NB4 (cell line): ENCODE measurements at places on chromosomes 4 and X.

- DNase-seq, result no peak
Measured at GRCh38 chr4:101593666-101594065, 196.9 kb upstream of the BANK1 start.

GRCh38 chr4:140635606-140636005, 66.8 kb upstream of the UCP1 start:
- no peak for DNase-seq

DNA sequence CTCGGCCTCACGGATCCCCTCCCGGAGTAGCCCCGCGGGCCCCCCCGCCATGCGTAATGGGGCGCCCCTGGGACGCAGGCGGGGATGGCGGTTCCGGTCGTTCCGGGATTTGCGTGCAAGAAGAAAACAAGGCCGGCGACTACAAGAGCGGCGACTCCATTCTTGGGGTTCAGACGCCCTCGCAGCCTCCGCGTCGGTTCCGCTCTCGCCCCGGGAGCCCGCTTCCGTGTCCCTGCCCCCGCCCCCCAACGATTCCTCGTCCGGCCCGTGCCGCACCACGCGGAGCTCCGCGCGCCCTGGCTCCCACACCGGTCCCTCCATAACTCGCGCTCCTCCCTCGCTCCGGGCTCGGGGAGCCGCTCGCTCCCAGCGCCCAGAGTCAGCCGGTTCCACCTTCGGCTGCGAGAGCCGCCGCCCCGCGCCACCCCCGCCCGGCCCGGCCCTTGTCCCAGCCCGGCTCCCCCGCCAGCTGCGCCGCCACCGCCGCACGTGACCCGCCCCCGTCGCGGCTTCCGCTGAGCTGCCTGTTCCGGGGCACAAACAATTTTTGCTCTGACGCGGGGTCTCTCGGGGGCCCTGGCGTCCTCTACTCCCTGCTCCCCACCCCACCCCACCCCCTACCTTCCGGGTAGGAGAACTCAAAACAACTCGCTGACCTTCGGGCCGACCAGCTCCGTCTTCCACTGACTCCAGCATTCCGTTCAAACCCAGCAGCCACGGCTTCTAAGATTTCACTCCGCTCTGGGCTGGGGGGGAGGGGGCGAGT, 78.8 kb upstream of the BCOR start:
- peak; percentile 89 for DNase-seq

DNA sequence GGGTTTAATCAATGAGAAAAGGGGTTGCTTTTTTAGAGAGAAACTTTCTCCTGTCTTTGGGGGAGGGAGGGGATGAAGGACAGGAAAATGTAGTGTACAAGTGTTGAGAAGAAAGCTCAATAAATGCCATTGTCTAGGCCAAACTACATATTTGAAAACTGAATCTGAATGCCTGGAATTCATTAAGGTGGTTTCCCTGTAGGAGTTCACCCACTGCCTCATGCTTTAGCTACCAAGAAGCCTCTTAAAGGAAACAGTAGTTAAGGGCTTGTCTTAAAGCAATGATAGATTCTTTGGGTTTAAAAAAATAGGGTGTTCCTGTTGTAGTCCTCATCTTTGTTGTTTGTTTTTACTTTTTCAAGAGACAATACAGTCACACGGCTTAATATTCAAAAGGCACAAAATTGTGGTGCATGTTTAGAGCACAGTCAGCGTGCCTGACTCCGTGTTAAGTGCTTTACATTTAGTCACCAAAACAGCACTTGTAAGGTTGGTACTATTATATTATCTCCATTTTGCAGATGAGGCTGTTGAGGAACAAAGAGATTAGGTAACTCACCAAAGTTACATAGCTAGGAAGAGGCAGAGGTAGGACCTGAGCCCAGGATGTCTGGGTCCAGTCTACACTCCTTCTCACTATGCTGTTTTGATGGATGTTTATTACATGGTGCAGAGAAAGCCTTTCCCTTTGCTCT, 46.0 kb downstream of the FNIP2 start:
- DNase-seq, result no peak

DNA sequence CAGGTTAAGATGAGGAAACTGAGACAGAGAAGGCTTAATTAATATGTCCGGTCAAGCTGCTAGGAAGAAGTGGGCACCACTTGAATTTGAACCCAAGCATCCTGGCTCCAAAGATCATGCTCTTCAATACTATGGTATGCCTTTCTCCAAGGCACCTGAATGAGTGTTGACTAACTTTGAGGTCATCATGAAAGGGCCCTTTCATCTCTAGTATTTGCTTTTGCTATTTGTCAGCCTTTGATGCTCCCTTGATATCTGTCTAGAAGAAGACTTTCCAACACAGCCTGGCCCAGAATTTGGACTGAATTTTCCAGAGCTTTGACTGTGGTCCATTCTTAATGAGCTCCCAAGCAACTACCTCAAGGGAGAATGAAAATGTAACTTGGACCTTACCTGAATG, 179.1 kb upstream of the DKK2 start:
- no peak for DNase-seq

GRCh38 chrX:8278557-8278956, 107.5 kb upstream of the VCX2 start:
- no peak for DNase-seq

DNA sequence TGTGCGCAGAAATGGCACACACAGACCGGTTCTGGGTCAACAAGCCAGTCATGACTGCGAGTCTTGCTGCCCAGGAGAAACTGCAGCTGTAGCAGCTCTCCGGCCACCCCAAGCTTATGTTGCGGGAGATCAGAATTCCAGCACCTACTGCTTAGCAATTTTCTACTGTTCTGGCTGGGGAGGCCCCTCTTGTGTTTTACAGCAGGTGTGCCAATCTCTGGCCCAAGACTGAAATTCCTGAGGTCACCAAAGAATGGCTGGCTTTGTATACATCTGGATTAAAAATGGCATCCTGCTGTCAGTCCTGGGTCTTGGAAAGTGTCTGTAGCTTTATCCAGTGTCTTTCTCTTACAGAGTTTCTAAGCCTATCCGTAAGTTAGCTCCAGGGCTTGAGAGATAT, 68.9 kb upstream of the TRAM1L1 start:
- DNase-seq, result no peak

- DNase-seq, result peak; percentile 30
Measured at GRCh38 chr4:78552389-78553042, 946 bp downstream of the ANXA3 start.

GRCh38 chr4:13903901-13904300, 276.4 kb upstream of the BOD1L1 start:
- no peak for DNase-seq

- DNase-seq, result no peak
Measured at GRCh38 chr4:105686571-105686970, 21.9 kb downstream of the INTS12 start.

GRCh38 chr4:40283968-40284367, 51.2 kb upstream of the CHRNA9 start:
- DNase-seq, result peak; percentile 61

DNA sequence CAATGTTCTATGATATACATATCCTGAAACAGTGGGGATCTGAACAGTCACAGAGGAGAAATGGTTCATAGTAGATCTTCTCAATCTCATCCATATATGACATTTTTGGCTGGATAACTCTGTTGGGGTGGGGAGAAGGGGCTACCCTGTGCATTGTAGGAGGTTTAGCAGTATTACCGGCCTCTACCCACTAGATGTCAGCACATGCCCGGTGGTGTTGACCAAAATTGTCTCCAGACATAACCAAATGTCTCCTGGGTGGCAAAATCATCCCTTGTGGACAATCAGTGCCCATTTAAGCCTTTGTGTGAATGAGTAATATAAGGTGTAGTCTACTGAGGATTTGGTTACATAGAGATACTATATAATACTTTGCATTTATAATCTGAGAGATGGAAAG, 89.9 kb downstream of the PLS3 start:
- DNase-seq, result peak; percentile 38

DNA sequence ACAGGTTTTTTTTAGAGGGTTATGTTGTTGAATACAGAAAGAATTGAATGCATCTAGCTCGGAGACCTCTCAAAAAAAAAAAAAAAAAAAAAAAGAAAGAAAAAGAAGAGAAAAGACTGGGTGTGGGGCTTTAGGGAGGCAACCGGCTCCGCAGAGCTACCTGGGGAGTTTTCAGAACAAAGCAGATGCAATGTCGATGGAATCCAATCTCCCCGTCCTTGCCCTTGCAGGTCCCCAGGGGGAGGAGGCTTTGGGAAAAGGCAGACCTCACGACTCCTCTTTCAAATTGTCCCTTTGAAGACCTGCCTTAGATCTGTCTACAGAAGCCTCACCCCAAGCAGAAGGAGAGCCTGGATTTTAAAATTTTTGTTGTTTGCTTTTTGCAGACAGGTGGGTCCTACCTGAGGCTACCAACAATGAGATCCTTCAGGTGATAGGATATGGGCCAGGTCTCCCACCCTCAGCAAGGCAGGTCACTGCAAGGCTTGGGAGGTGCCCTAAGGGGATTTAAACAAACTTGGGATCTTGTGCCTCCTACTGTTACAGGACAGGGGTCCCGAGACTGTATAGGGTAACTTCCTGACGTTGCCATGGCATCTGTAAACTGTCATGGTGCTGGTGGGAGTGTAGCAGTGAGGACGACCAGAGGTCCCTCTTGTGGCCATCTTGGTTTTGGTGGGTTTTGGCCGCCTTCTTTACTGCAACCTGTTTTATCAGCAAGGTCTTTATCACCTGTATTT, 75.2 kb upstream of the PRKX start:
- DNase-seq, result no peak

DNA sequence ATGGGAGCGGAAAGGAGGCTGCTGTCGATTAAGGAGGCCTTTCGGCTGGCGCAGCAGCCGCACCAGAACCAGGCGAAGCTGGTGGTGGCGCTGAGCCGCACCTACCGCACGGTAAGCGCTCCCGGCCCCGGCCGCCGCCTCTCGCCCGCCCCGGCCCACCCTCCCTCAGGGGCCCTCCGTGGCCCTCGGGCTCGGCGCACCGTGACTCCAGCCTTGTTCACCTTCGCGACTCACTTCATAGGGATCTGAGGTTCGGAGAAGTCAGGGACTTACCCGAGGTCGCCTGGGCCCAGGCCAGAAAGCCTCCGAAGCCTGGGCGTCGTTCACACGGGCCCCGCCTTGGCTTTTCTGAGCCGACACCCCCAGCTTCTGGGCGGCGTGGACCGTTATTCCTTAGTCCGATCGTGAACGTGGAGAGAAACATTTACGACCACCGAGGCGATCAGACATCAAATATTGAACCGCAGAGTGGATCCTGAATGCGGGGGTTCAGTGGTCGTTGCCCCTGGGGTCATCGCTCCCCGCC, 362 bp downstream of the NCAPG start:
- DNase-seq, result no peak
